ENCODE measurements at places on chromosomes 12 and 14.

GRCh38 chr12:119089380-119090013 lies 89.2 kb upstream of the HSPB8 start:
- DNase-seq, result no peak

- DNase-seq, result no peak
Measured at GRCh38 chr14:60815371-60815770, 80.8 kb downstream of the MNAT1 start.

GRCh38 chr14:41349289-41349910 lies 257.3 kb upstream of the LRFN5 start:
- DNase-seq, result no peak

DNA sequence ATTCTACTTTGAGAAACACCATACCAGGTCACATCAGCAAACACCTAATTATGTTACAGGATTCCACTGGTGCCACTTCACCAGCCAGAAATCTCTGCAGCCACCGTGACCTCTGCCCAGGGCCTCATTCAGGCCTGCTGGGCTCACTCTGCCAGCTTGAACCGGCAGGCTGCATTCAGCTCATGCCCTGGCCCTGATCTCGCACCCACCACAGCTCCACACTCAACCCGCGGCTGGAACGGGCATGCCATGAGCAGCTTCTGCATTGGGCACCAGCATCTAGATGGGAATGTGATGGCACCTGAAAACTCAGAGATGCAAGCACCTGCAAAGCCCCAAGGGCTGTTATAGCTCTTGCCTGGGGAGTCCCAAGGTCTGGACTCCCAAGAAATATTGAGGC lies 168.7 kb downstream of the DPY19L2 start:
- no peak for DNase-seq

GRCh38 chr12:1047898-1048660 lies 57.1 kb downstream of the ERC1 start:
- no peak for DNase-seq

GRCh38 chr12:54371328-54372112 lies 7.2 kb upstream of the GPR84 start:
- no peak for DNase-seq

All from activated CD4-positive, alpha-beta T cell treated with anti-CD3 and anti-CD28 coated beads for 1 hour (primary cell).